Stromal cell of bone marrow (primary cell): ENCODE measurements at places on chromosomes 6 and 20.

GRCh38 chr6:21946298-21946783 lies 350.5 kb downstream of the PRL start:
- peak; percentile 86 for DNase-seq

DNA sequence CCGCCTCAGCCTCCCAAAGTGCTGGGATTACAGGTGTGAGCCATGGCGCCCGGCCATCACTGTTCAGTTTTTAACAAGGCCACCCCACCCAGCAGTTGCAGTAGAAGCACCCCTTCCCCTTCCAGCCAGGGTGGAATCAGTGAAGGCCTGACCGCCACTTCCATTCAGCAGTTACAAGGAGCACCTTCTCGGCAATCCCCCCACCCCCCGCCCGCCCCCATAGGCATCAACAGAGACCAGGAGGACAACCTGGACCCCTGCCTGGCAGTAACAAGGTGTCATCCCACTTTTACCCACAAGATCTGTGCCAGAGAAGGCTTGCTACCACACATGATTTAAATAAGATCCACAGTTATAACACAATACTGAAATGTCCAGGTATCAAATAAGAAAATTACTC lies 23.1 kb downstream of the NCR2 start:
- no peak for DNase-seq

- no peak for DNase-seq
Measured at GRCh38 chr6:15776458-15776980, 113.7 kb upstream of the DTNBP1 start.

DNA sequence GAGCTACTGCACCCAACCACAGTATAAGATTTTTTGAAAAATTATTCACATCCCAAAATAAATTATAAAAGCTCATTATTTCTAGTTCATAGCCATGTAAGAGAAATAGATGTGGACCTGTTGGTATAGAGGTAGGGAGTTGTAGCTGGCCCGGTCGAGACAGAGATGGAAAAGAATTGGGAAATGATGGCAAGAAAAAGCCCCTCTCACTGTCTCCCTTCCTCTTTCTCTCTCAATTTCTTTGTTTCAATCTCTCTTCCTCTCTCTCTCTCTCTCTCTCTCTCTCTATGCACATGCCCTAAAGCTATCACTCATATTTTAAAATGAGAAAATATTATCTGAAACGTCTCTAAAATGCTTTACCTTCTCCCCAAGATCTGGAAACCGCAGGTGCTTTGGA lies 80.7 kb upstream of the CD83 start:
- DNase-seq: no peak

DNA sequence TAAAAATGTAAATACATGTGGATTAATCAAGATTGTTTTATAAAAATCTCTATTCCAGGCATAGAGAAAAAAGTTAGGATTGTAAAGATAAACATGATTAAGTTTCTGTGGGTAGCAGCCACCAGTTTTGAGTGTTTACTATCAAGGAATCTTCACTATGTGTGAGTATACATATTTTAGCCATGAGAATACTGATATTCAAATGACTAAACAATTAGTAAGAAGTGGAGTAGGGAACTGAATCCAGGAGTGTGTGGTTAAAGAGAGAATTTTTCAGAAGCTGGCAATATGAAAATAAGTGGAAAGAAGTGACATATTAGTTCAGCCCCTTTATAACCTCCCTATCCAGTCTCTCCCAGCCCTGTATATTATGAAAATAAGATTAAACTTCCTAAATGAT lies 10.3 kb downstream of the ELOVL2 start:
- no peak for DNase-seq

DNA sequence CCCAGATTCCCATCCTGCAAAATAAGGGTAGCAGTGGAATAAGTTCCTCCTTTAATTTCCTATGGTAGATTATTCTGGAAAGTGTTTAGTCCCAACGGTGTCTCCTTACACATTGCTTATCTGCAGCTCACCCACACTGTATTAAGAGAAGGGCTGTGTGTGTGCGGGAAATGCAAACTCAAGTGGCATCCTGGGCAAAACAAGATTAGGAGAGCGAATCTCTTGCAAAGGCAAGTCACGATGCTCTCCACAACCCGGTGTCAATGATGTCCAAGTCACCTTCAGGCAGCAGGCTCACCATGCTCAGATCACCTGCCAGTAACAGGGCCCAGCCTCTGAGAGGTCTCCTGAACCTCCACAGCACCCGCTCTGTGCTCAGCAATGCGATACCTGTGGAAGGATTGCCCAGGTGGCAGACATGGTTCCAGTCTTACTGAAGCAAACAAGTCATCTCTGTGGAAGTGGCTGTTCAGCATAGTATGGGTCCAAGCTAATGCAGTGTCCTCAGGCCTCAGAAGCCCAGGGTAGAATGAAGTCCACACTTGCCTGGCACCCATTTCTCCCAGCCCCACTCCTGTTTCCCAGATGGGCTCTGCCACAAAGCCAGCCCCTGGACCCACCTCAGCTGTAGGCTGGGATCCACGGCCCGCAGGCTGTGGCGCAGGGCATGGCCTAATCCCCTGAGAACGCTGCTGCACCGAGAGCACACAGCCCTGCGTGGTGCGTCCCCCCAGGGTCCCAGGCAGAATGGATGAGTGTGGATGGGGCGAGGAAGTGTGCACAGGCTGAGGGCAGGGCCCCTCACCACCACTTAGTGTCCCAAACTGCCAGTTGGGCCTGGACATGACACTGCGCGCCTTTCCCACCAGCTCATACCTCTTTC lies 101.2 kb downstream of the PXDC1 start:
- DNase-seq: no peak

DNA sequence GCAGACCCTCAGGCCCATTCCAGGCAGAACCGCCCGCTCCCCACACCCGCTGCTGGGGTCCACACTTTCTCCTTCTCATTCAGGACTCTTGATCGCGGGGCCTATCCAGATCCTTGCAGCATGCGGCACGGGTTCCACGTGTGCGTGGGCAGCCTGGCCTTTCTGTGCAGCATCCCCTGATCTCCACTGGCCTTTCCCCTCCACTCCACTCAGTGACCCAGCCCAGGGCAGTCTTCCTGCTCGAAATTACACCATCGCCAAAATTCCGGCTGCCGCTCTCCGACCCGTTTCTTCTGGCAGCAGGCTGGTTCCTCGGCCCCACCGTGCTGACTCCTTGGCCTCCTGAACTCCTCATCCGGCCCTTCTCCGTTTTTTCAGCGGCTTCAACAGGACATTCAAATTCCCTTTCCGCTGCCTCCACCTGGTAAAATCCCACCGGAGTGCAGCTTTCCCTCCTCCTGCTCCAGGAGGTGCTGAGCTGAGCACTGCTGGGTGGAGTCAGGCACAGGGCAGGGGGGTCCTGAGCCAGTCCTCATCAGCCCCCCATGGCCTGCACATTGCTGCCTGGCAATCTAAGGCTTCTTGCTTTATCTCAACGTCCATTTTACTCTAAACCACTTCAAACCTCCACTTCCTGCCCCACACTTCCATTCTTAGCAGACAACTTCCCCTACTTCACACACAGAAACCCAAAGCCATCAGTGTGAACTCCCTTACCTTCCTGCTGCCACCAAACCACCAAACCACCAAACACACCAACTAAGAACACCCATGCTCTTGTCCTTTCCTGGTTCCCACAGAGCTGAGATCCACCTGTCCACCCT lies 9.0 kb downstream of the SFT2D1 start:
- DNase-seq: no peak

GRCh38 chr6:128149796-128150195 lies 248.9 kb upstream of the THEMIS start:
- DNase-seq: no peak

GRCh38 chr6:121522265-121522664 lies 86.8 kb downstream of the GJA1 start:
- DNase-seq: peak; percentile 94

DNA sequence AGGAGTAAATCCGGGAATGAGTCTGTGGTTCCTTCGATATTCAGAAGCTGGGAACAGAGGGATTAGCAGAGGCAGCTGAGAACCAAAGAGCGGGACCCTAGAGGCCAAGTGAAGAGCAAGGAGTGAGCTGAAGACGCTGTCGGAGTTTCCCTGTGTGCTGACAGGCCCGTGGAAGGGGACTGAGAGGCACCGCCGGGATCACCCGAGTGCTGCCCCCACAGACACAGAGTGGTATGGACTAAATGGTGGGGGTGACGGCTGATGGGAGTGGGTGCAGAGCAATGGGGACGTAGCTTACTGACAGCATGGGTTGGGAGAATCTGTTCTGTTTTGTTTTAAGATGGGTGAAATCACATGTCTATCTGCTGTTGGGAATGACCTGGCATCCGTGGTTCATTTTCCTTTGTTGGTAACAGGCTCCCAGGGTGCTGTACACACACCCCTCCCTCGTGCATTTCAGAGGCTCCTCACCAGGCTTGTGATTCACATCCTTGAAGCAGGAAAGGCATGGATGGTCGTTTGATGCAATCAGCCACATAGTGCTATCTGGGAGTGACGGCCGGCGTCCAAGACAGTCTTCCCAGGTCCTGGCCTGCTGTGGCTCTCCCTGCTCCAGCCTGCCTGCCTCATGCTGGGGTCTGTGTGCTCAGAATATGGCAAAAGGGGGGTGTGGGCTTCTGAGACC lies 97.4 kb downstream of the THBS2 start:
- DNase-seq: no peak

DNA sequence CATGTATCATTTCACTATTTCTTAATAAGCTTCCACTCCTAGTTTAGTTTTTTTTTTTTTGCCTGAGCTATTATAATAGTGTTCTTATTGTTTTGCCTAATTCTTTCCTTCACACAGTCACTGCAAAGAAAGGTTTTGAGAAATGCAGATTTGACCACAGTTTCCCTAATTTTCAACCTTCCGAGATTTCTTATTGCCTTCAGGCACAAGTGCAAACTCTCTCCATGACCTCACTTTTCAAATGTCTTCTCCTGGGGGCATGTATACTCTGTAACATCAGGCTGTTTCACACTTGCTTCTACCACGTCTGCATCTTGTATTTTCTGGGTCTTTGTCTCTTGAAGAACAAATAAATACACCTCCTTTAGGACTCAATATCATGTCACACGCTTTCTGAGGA lies 339.0 kb upstream of the CITED2 start:
- no peak for DNase-seq

GRCh38 chr6:134740027-134740373 lies 209.9 kb downstream of the ALDH8A1 start:
- no peak for DNase-seq

GRCh38 chr6:151292974-151293687 lies 53.4 kb downstream of the AKAP12 start:
- DNase-seq: no peak

DNA sequence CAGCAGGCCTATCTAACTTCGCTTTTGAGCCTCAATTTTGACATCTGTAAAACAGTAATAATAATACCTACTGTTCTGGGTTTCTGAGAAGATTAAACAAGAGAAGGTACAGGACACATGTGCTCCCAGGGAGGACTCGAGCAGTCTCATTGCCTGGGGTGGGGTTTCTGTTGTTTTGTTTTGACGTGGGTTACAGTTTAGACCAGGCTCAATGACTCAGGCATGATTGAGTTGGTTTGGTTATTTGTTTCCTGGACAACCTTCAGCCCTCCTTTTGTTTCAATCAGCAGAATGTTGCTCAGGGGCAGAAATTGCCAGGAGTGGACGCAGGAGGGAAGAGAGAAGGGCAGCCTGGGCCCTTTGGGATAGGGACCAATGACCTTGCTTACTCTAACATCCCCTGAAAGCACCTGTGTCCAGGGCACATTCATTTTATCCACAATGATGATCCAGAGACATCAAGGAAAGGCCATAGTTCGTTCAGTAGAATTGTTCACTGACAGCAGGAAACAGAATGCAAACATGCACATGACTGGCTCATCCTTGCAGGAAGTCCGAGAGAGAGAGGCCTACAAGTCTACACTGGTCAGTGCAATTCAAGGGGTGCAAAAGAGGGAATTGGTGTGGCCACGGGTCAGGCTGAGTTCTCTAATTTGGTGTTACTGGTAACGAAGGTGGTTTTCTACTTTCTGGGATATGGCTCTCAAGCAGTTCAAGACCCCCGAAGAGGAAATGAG lies 74.5 kb upstream of the MRPS10 start:
- DNase-seq: peak; percentile 78

- DNase-seq: no peak
Measured at GRCh38 chr6:124873066-124873410, 89.2 kb upstream of the RNF217 start.

DNA sequence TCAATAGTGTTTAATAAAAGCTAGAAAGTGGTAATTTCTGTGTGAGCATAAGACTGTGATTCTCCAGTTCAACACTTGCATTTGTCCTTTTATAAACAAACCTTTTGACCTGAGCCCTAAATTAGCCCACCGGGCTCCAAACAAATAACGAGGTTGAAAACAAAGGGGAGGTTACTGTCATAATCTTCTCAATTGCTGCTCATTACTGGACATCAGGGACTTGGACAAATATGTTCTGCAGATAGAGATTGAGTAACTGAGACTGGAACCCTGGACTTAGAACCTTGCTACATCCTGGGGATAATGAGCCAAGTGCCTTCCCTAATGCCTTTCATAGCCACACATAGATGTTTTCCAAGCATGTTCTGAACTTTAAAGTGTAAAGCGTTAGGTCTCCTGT lies 84.2 kb upstream of the PCSK2 start:
- DNase-seq: no peak

- DNase-seq: no peak
Measured at GRCh38 chr6:63392092-63392724, 72.4 kb upstream of the LGSN start.

- DNase-seq: no peak
Measured at GRCh38 chr6:46849361-46849690, 56.1 kb downstream of the MEP1A start.

- DNase-seq: no peak
Measured at GRCh38 chr6:128694303-128695009, 174.1 kb upstream of the PTPRK start.

GRCh38 chr6:47734831-47735481 lies 36.6 kb downstream of the ADGRF4 start:
- no peak for DNase-seq

- DNase-seq: no peak
Measured at GRCh38 chr20:48357714-48358113, 470.1 kb downstream of the PREX1 start.

DNA sequence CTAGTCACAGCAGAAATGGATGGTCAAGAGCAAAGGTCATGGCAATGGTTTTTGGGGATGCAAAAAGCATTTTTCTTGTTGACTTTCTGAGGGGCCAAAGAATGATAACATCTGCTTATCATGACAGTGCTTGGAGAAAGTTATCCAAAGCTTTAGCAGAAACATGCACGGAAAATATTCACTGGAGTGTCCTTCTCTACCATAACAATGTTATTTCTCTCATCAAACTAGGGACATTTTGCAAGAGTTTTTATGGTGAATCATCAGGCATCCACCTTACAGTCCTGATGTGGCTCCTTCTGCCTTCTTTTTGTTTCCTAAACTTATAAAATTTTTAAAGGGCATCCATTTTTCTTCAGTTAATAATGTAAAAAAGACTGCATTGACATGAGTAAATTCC lies 302.3 kb downstream of the HIVEP2 start:
- no peak for DNase-seq

DNA sequence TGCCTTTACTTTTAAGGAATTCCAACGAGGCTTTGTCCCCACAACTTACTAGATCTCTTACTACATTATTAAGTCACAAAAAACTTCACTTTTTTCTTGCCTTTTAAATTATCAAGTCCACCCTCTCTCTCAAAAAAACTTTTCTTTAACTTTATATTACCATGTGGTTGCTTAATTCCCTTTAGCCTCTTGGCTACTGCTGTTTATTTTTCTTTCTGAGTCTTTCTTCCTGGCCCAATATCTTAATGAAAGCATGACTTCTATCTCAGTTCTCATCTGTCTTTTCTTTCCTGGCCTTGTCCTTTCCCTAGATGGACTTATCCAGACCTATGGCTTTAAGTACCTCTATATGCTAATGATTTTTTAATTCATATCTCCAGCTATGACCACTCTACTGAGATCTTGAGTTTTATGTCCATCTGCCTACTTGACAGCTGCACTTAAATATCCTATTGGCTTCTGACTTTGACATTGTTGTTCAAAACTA lies 710.5 kb downstream of the RFPL4B start:
- DNase-seq: no peak
